OCI-M1 (cell line): ENCODE measurements at places on chromosomes 4 and X.
A peak's percentile ranks its signal among the peaks of the same experiment; 100 is the strongest.

GRCh38 chrX:150262456-150262855 is 100.7 kb upstream of the MAMLD1 start:
- no peak for DNase-seq

GRCh38 chr4:23038626-23039491 is 346.1 kb downstream of the GBA3 start:
- DNase-seq = peak; percentile 18

DNA sequence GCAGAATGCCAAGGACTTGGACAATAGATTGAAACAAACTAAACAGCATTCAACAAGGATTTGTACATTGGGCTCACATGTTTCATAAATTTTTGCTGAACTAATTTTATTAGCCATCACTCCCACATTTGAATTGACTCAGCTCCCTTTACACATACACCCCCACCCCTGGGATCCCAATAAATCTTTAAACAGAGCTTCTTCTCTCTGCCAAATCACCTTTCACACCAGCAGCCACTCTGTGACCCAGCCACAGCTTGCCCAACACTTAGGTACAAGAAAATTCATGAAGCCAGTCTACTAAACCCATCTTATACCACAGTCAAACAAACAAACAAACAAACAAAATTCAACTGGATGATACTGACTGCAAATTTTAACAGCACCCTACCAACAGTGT is 21.6 kb downstream of the PHKA2 start:
- DNase-seq = no peak

GRCh38 chr4:60809486-60809800 is 390.7 kb upstream of the ADGRL3 start:
- no peak for DNase-seq

- peak; percentile 74 for DNase-seq
Observed at GRCh38 chr4:106315476-106315967, 487 bp downstream of the TBCK start.

GRCh38 chrX:24682739-24683432 is 10.8 kb upstream of the POLA1 start:
- no peak for DNase-seq

DNA sequence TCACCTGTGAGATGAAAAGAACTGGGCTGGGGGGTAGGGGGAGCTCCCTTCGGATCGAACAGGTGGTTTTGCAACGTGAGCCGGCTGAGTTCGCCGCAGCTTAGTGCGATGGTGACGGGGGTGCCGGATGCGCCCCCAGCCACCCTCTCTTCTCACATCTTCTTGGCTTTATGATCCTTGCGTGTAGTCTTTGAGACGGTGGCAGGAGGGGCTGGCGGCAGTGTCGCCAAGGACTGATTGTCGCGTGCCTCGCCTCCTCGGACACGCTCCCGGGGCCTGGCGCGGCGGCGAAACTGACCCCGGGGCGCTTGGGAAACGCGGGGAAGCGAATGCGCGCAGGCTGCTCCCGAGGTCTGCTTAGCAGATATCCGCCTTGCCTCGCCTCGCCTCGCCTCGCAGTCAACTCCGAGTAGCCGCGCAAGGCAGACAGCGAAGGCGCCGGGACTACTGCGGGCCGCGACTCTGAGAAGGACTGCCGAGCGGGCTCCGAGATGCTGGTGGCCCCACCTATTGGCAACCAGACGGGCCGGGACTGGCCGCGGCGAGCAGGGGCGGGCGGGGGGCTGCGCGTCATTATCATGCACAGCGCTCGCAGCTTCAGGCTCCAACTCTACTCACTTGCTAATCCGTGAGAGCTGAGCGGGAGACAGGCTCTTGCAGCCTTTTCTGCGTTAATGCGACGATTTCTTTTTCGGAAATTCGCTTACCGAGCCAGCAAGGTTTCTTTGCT is 1.5 kb downstream of the GRID2 start:
- peak; percentile 50 for DNase-seq

DNA sequence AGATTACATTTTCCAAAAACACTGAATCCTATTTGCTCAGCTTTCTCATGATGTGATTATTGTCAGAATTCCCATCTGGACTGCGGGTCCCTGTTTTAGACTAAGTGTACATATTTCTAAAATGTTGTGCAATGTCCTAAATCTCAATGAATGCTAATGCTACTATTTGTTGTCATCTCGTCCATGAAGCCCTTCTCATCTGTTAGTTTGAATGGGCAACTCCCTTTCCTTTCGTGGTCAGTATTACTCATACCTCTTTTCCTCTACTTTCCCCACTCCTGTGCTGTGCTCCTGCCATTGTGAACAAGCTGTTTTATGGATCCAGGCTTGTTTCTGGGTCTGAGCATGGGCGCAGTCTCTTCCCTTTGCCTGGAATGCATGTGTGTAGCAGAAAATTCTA is 91.0 kb downstream of the MID1 start:
- no peak for DNase-seq

GRCh38 chrX:6968231-6968630 is 179.3 kb upstream of the STS start:
- DNase-seq = no peak

DNA sequence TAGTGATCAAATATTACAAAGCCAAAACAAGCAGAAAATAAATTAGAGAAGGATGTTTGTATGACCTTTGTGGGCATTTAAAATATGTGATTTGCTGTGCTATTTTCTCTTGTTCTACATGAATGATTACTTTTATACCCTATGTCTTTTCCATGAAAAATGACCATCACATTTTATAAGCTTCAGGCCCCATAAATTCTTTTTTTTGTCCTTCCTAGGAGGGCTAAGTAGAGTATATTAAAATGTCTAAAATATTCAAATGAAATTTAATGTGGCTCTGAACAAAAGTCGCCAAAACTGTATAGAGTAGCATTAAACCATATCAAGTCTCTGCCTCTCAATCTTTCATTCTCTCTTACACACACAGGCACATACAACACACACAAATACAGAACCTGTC is 15.9 kb upstream of the EMCN start:
- no peak for DNase-seq

DNA sequence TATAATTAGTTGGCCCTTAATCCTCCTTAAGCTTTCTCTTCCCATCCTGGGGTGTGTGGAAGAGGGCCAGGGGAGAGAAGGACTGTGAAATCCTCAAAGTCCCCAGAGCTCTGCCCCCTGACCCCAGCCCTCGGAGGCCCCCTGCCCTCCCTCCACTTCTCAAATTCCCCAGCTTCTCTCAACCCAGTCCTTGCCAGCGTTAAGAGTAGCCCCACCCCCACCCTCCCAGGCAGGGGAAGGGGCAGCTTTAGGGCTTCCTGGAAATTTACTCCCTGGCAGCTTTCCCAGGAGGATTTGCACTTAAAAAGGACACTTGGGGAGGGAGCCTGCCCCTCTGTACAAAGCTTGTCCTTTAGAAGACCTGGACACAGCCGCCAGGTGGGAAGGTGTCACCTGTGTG is 11.8 kb upstream of the CD40LG start:
- peak; percentile 1 for DNase-seq

- DNase-seq = peak; percentile 94
Observed at GRCh38 chrX:125398959-125399440, 79.3 kb downstream of the TEX13C start.

- no peak for DNase-seq
Observed at GRCh38 chrX:130261296-130261893, 7.3 kb downstream of the ZNF280C start.

GRCh38 chr4:7822877-7823276 is 116.8 kb downstream of the AFAP1 start:
- DNase-seq = no peak

DNA sequence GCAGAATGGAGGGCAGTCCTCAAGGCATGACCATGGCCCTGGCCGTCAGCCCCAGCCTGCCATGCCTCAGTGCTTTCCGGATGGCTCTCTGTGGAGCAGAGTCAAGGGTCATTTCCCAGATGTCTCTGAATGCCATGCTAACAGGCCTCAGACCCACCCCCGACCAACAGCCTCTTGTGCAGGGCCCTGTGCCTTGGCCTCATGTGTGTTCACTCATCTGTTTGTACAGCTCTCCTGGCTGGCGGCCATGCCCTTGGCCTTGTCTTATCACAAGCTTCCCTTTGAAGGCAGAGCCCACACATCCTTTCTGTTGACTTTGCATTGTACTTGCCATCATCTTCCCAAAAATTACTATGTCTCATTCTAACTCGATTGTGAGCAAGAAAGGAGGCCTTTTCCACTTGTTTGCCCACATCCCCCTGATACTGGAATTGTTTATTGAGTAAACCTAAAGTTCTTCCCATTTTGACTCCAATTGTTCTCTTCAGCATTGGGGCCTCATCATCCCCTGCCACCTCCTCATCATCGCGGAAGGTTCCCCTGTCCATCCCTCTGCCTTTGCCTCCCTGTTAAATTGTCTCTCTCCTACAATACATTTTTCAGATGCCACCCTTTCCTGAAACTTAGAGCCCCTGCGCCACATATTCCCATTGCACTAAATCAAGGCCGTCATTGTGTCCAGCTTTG is 6.3 kb downstream of the CA5B start:
- no peak for DNase-seq

- DNase-seq = no peak
Observed at GRCh38 chrX:17098516-17099247, 152.2 kb downstream of the REPS2 start.

- no peak for DNase-seq
Observed at GRCh38 chr4:18847249-18847890, 825.8 kb upstream of the LCORL start.

- DNase-seq = peak; percentile 31
Observed at GRCh38 chr4:102263024-102263787, 82.1 kb downstream of the SLC39A8 start.

GRCh38 chrX:69504626-69505612 is 793 bp downstream of the NALF2 start:
- DNase-seq = no peak

GRCh38 chr4:72063726-72064125 is 31.9 kb downstream of the NPFFR2 start:
- DNase-seq = no peak

- DNase-seq = peak; percentile 60
Observed at GRCh38 chrX:22063284-22063683, 31.2 kb downstream of the PHEX start.

DNA sequence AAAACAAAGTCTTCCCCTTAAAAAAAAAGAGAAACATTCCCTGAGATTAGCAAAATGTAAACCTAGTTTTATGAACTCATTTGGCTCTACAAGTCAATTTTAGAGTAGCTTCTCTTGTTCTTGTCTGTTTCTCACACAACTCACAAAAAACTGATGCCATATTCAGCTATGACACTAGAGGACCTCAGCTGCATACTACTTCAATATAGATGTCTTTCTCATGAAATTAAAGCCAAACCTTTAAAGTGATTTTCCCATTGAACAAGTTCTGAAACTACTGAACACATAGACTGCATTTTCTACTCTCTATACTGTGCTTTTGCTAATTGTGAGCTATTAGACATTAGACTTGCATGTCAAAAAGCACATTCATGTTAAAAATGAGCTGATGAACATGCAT is 49.8 kb downstream of the TBCK start:
- peak; percentile 75 for DNase-seq

- DNase-seq = no peak
Observed at GRCh38 chr4:158724637-158725036, 1.4 kb upstream of the PPID start.

DNA sequence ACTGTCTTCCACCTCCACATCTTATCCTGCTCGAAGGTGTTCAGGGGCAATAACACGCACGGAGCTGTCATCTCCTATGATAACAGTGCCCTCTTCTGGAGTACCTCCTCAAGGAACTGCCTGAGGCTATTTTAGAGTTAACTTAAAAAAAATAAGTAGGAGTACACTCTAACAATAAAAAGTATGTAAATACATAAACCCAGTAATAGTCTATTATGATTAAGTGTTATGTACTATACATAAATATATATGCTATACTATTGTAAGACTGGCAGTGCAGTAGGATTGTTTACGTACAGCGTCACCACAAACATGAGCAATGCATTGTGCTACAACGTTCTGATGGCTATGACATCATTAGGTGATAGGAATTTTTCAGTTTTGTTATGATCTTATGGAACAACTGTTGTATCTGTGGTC is 34.5 kb upstream of the TLR2 start:
- peak; percentile 65 for DNase-seq

- no peak for DNase-seq
Observed at GRCh38 chr4:3613967-3614730, 81.9 kb upstream of the LRPAP1 start.

GRCh38 chr4:96874657-96875056 is 1034.8 kb downstream of the PDHA2 start:
- no peak for DNase-seq

DNA sequence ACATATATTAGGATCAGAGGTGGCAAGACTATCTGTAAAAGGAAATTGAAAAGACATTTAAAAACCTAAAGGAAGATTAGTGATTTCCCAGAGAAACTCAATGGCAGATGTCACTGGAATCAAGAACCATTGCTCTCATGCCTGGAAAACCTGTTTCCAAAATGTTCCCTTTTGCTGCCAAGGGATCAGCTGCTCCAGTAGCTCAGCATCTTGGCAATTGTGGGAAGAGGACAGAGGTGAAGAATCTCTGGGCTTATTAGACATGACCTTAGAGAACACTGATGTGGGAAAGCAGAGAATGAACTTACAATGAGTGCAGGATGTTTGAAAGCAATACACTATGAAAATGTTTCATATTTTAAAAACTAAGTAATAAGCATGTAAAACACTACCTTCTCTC is 98.3 kb downstream of the SHROOM3 start:
- DNase-seq = no peak
